ENCODE measurements at places on chromosomes 3 and 15.

GRCh38 chr15:95609096-95609495, 721.4 kb upstream of the NR2F2 start:
- no peak for DNase-seq

DNA sequence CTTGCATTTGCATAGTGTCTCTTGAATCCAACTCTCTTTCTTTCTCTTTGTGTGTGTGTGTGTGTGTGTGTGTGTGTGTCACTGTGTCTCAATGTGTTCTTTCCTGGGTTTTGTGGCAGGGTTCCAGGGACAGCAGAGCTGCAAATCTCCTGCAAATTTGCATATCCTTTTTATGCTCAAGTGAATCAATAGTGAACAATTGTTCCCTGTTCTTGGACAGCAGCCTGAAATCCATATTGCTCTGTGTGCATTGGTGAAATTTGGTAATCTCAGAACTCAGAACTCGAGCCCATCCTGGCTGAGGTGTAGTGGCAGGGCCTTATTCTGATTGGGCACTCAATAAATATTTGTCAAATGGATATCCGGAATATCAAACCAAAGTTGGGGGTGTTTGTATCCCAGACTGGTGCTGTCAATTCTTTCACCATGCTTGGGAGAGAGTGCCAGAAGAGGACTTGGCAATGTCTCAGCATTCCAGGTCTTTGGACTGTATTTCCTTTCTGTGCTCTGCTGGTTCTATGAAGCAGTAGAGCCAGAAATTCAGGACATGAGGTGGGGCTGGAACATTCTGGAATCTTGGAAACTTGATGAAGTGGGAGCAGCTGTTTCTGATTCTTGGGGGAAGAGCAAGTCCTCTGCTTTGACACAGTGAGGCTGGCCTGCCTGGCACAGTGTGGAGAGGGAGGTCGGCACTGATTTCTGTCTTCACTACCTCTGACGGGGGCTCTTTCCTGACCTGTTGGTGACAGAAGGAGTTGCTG, 380.6 kb upstream of the C2CD4B start:
- no peak for DNase-seq

- DNase-seq = no peak
Observed at GRCh38 chr15:47813748-47814384, 96.6 kb downstream of the SEMA6D start.

DNA sequence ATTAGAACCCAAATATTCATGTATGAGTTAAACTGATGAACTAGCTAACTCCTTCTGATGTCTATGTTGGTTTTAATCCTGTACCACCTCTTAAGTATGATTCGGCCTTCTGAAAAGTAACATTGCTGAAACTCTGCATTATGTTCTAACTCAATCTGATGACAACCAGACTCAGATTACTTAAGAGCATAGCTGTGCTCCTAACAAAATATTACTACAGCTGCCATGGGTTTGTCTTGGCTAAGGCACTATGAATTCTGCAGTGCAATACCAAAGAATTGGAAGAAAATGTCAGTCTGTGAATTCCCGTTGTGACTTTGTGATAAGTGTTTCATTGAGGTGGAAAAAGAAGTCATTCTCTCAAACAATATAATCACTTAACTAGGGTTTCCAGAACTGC, 224.4 kb downstream of the ZMAT3 start:
- DNase-seq = no peak

GRCh38 chr15:56683908-56684307, 49.4 kb downstream of the ZNF280D start:
- no peak for DNase-seq

Data from CD4-positive, alpha-beta T cell treated with Interleukin-4 for 4 hours (primary cell).